ENCODE measurements at places on chromosomes 2 and 18.

DNA sequence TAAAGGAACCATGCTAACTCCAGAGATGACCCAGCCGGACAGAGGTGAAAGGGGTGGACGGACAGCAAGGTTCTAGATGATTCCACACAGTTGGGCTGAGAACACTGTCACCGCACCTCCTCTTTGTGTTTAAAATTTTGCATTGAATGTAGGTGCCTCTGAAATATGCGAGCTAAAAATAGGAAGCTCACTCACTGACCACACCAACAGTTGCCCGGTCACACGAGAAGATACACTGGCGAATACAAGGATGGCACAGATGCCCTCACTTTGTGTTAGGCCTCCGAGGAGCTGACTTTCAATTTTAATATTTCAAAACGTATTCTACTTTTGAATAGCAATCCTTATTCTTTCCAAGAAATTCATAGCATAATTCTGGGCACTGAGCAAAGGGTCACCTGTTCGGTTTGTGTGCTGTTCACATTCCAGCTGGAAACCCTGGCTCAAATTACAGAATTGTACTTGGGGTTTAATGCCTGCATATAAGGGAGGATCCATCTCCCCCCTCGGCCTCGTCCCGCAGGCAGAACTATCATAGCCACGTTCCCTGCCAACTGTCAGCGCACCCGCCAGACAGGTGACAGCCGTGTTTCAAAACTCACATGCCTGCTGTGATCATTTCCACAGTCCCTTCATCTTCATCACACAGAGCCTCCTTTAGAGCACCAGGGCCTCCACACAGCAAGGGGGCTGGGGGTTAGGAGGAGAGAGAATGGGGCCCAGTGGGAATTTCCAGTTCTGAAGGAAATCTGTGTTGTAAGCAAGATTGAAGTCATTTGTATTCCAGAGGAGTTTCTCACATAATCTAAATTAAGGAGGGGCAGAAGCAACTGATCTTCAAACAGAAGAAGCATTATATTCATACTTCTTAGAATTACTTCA lies 48.2 kb downstream of the ADI1 start:
- DNase-seq: no peak

DNA sequence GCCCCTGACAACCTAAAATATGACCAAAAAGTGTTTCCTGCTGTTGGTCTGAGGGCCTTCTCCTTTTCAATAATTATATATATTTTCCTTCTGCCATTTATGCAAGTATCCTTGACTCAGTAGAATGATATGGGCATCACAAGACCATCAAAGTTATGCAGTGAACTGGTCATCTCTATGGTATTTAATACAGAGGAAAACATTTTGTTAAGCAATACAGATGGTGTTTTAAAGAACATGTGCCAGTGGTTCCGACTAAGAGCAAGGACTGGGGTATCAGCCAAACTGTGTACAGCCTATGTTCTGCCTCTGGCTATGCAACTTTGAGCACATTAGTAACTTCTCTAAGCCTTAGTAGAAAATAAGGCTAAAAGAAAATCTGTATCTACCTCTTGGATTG lies 179.0 kb downstream of the TRABD2A start:
- DNase-seq: no peak

GRCh38 chr18:32349728-32350395 lies 120.8 kb downstream of the GAREM1 start:
- no peak for DNase-seq

- DNase-seq: no peak
Measured at GRCh38 chr2:141041281-141041680, 1089.5 kb downstream of the LRP1B start.

- no peak for DNase-seq
Measured at GRCh38 chr18:3590096-3590630, 140.2 kb downstream of the TGIF1 start.

- no peak for DNase-seq
Measured at GRCh38 chr2:232993231-232993821, 19.7 kb downstream of the NGEF start.

- DNase-seq: no peak
Measured at GRCh38 chr2:177585234-177585863, 192.8 kb downstream of the AGPS start.

DNA sequence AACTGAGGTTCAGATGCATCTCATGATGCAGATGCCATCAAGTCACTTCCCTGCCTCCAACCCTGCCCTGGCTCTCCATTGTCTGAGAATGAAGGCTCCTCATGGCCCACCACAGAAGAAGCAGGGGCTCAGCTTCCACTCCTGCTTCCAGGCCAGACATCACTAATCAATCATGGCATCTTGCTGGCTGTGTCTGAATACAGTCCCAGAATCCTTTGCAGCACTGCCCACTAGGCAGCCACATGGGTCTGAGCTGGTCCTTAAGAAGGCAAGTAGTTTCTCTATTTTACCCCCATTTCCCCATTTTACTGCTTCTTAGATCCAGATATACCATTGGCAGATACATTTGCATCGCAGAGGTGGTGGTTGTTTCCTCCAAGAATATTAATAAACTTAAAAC lies 7.3 kb downstream of the ASPRV1 start:
- DNase-seq: no peak
